Melanocyte of skin (primary cell): ENCODE measurements at places on chromosomes 16 and 17. TPM values are rescaled to one million over a fixed set of nuclear protein-coding genes. Genes with fewer than 3 reads are reported as not detected.

The G6PC1 gene
- not detected in 2 replicates for total RNA-seq

The ERCC4 gene
- total RNA-seq: 10.7 and 14.2 TPM in 2 replicates

The HBQ1 gene
- 1.3 TPM in 1 of 2 replicates, not detected in the other for total RNA-seq

The OTOP3 gene
- not detected in 2 replicates for total RNA-seq

The VAC14 gene
- total RNA-seq: 67.6 and 73.3 TPM in 2 replicates

The CA7 gene
- total RNA-seq: not detected in 2 replicates

The SLC5A10 gene
- 4.4 and 5.5 TPM in 2 replicates for total RNA-seq
